ENCODE measurements at places on chromosomes 1 and 21.

DNA sequence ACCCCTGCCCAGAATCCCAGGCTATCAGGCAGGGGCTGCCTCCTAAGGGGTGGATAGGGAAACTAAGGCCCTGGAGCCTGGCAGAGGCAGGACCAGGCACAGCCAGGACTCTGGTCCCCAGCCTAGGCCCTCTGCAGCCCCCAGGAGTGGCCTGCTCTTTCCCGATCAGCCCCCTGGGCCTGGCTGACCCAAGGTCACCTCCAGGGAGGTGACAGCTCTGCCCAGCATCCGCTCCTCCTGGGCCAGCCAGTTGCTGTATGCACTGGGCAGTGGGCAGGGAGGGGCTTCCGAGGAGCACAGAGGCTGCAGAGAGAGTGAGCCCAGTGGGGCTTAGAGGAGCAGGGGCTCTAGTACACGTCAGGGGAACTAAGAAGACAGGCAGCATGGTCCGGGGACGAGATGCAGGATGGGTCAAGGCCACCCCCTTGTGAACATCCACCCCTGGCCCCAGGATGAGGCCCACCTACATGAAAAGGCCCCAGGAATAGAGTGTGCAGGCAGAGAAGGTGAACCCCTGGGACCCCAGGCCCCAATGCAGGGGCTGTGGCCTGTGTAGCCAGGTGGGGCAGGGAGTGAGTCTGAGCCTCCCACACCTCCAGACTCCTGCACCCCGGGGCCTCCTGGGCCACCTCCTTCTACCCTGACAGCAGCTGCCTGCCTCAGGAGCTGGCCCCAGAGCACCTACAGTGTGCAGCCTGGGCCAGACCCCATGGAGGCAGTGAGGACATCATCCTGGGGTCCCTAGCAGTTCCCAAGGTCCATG, 32.8 kb downstream of the WNT9A start:
- peak; percentile 53 for DNase-seq

GRCh38 chr1:9418851-9419250, 120.4 kb upstream of the SLC25A33 start:
- no peak for DNase-seq

- no peak for DNase-seq
Measured at GRCh38 chr1:227753999-227754711, 18.9 kb downstream of the SNAP47 start.

DNA sequence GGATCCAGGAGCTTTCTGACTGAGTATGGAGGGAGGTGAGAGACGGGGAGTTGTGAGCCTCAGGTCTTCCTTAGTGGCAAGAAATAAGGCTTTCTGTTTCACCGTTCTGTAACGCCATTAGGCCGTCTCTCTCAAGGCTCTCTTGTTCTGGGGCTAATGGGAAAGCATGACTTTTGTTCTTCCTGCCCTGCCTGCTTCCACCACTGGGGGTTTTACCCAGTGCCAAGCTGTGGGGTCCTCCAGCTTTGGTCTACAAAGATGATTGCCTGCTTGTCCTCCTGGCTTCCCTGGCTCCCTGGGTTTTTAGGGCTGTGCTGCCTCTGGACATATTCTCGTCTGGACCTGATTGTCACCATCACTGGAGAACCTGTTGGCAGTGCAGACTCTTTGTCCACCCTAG, 74.8 kb upstream of the TINAGL1 start:
- no peak for DNase-seq

DNA sequence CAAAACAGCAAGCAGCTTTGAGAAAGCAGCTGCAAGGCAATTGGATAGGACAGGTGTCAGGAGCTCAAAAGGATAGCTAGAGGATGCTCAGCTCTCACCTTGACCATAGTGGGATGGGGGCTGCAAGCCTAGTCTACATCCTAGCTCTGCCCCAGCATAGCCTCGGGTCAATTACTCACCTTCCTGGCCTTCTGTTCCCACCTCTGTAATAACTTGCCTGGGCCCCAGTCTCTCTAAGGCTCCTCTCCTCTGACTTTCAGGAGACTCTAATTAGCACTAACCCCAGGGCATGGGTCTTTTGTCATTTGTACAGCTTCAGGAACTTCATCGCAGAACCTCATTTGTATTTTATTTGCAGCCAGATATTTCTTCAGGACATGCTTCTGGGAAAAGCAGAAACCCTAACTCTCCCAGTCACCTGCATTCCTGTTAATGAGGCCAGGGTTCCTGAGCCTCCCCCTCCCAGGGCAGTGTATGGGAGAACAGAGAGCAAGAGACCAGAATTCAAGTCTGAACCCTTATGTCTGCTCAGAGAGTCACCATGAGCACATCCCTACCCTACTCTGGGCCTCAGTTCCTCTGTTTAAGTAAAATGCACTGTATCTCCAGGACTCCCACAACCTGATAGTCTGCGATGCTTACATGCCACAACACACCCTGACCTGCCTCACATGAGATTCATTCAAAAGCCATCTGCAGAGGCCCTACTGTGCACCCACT, 108.1 kb downstream of the MATN1 start:
- DNase-seq: no peak

Measured in eye (tissue), 1 donor.